ENCODE measurements at places on chromosomes 1 and 21.
A peak's percentile ranks its signal among the peaks of the same experiment; 100 is the strongest.

GRCh38 chr1:107213225-107213624, 72.4 kb downstream of the NTNG1 start:
- no peak for DNase-seq

GRCh38 chr1:23718482-23718881, 24.8 kb upstream of the ELOA start:
- peak; percentile 58 for DNase-seq

- no peak for DNase-seq
Observed at GRCh38 chr1:36472656-36473055, 8.5 kb upstream of the MRPS15 start.

- DNase-seq = peak; percentile 69
Observed at GRCh38 chr1:28886731-28887418, 27.5 kb upstream of the EPB41 start.

DNA sequence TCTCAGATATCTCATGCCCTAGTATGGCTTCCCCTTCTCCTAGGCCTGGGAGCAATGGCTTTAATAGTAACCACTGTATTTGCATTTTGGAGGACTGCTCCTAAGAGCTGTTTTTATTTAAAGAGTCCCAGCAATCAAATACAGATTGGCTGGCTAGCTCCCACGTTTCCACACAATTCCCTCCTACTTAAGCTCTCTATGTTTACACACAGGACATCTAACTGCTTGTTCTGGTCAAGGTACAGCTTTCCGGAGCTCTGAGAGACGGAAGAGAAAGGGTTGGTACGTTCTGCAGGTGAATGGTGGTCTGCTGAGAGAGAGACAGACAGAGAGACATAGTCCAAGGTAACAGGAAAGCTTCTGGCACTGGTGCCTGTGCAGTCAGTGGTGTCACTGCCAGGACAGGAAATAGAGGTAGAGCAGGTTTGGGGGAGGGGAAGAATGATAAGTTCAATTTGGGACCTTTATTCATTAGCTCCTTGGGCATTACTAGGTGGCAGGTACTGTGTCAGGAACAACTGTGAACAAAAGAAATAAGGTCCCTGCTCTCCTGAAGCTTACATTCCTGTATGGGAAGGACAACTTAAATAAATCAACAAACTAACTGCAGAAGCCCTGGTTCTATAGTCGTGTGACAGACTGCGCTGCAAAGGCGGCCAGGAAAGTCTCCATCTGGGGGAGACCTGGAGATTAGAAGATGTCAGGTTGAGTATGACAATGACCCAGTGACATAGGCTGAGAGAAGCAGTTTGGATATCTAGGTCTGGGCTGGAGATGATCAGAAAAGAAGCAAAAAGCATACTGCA, 1.2 kb upstream of the SLC25A33 start:
- no peak for DNase-seq

DNA sequence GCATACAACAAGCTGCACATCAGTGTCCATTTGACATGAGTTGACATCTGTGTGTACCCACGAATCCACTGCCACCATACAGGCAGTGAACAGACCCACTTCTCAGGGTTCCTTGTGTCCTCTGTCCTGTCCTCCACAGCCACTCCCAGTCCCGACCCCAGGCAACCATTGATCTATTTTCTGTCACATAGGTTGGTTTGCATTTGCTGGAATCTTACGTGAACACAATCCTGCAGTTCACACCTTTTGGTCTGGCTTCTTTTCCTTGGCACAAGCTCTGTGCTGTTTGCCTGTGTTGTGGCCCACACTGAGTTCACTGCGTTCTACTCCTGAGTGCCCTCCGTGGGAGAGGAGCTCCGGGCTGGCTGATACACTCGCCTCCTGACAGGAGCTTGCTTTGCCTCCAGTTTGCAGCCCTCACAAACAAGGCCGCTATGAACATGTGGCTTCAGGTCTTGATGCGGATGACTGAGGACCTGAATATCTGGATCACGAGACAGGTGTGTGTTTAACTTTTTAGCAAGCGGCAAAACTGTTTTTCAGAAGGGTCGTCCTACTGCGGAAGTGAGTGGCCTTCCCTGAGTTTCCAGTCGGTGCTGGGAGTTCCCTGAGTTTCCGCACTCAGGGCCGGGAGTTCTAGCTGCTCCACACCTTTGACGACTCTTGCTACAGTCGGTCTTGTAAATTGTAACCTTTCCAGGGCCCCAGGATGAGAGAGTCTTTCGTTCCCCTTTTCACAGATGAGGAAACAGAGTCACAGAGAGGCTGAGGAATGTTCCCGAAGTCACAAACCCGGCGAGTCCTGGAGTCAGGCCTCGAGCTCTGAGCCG, 13.0 kb upstream of the COL18A1 start:
- no peak for DNase-seq

DNA sequence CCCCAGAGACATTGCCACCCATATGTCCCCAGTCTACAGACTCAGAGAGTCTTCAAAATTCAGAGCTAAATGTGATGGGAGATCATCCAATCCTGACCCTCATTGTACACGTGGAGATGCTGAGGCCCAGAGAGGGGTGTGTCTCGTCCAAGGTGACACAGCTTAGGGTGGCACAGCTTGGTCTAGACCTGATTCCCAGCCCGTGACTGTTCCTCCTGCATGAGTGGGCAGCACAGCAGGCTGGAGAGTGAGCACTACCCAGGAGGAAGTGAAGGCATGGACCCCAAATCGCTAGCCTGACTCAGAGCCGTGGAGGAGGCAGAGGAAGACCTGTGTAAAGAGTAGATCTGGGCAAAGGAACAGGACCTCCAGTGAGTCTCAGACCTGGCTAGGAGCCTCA, 16.4 kb downstream of the S100A7 start:
- DNase-seq = no peak

- DNase-seq = no peak
Observed at GRCh38 chr21:33266789-33267135, 595 bp downstream of the IL10RB start.

DNA sequence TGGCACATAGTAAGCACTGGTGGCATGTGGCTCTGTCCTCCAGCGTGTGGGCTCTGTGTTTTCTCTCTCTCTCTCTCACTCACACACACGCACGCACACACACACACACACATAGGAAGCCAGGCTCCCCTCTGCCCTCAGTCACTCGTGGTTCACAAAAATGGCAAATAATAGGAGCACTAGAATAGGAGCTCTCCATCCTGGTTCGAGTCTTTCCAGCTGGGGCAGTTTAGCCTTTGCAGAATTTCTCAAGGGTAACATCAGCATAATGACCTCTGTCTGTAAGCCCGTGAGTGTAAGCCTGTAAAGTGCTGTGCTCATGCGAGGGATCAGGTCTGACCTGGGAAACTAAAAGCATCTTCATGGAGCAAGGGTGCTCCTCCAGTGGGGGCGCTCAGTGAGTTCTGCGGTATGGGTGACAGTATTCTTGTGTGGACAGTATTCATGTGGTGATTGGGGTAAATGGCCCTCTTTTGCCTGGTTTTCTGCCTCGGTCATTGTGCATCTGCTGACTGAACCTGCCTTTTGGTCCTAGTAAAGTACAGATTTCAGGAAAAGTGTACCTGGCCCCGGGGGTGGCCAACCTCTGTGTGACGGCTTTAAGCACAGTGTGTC, 842 bp upstream of the ZC3H12A start:
- DNase-seq = peak; percentile 37

Measured in amniotic epithelial cell (primary cell).